Pancreas (tissue), 10 donors: ENCODE measurements at places on chromosomes 1 and 21. TPM values are rescaled to one million over a fixed set of nuclear protein-coding genes. Genes with fewer than 3 reads are reported as not detected.

DNA sequence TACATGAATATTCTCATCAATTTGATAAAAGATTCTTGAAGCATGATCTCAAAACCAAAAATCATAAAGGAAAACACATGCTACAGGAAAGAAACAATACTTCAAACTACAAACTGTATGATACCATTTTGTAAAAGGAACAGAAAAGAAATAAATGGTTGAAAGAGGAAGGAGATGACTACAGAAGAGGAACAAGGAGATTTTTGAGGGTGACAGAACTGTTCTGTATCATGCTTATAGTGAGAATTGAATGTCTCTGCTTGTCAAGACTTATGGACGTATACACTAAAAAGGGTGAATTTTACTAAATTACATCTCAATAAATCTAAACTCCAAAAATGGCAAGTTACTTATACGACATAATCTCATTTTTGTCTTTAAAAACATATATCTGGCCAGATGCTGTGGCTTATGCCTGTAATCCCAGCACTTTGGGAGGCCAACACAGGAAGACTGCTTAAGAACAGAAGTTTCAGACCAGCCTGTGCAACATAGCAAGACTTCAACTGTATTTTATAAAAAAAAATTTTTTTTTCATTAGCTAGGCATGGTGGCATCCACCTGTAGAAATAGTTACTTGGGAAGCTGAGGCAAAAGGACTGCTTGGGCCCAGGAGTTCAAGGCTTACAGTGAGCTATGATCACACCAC, 125.4 kb downstream of the EIF4G3 start:
- no peak overlapping the region for H3K27ac ChIP-seq
- no peaks in the 10 kb centered on the region for H3K36me3 ChIP-seq
- no peaks in the 10 kb centered on the region for H3K4me1 ChIP-seq
- no peak overlapping the region for H3K4me3 ChIP-seq
- no peaks in the 10 kb centered on the region for H3K27me3 ChIP-seq

GRCh38 chr1:227298512-227299240, 19.6 kb downstream of the CDC42BPA start:
- H3K36me3 ChIP-seq = no peaks in the 10 kb centered on the region
- no peak overlapping the region for H3K4me3 ChIP-seq
- H3K27ac ChIP-seq = no peak overlapping the region
- no peaks in the 10 kb centered on the region for H3K27me3 ChIP-seq
- no peak for DNase-seq
- peaks cover 17% of the 10 kb centered on the region for H3K4me1 ChIP-seq

DNA sequence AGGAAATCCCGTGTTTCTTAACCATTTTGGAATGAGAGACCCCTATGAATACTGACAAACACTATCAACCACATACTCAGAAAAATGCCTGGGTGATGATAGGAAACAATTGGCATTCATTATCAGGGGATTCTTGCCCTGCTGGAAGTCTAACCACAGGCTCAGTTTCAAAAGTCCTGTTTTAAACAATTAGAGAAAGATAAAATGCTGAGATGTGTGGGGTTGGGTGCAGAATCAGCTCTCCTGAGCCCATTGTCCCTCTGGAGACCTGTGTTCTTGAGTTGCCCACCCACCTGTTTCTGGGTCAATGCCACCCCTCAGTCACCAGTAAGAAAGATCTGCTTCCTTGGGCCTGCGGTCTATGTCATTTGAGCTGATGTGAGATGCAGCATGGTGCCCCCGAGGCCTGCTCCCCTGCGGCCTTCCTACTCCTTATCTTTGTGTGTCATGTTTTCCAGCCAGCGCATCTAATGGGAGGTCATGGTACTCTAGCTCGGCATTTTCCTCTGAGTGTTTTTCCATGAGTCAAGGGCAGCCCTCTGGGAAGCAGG, 130.3 kb upstream of the PLXNA2 start:
- no peak overlapping the region for H3K4me3 ChIP-seq
- no peaks in the 10 kb centered on the region for H3K4me1 ChIP-seq
- no peaks in the 10 kb centered on the region for H3K27me3 ChIP-seq
- H3K36me3 ChIP-seq = no peaks in the 10 kb centered on the region
- DNase-seq = no peak
- H3K27ac ChIP-seq = no peak overlapping the region

GRCh38 chr1:211490821-211491415, 1.0 kb downstream of the RD3 start:
- no peak overlapping the region for H3K4me3 ChIP-seq
- no peaks in the 10 kb centered on the region for H3K36me3 ChIP-seq
- no peak overlapping the region for H3K27ac ChIP-seq

DNA sequence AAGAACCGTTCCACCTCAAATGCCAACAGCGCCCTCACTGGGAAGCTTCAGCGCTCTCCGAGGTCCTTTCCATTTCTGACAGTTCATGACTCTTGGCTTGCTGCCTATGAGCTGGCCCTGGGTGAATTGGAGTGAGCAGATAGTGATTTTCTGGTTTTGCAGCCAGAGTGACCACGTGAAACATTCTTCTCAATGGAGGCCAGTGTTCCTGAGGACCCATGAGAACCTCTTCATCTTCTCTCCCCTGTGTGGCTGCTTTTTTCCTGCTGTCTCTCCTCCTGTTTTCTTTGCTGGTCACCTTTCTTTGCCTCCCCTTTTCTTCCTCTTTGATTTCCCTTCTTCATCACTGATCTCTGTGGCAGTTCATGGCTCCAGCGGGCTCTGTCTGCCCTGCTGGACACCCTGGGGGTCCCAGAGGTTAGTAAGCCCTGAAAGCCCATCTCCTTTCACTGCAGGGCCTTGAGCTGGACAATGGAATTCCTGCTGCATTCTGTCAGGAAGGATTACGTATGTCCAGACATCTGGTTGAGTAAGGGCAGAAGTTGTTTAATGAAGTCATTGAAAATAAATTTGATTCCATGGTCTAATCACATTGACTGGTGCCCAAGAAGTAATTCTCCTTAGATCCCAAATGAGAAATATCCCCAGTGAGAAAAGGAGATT, 29.9 kb downstream of the VASH2 start:
- H3K27ac ChIP-seq = no peak overlapping the region
- H3K4me1 ChIP-seq = peaks cover 3% of the 10 kb centered on the region
- H3K27me3 ChIP-seq = no peaks in the 10 kb centered on the region
- no peak for DNase-seq

- no peaks in the 10 kb centered on the region for H3K36me3 ChIP-seq
- H3K27ac ChIP-seq = no peak overlapping the region
- no peaks in the 10 kb centered on the region for H3K27me3 ChIP-seq
- DNase-seq = no peak
- no peak overlapping the region for H3K4me3 ChIP-seq
- H3K4me1 ChIP-seq = no peaks in the 10 kb centered on the region
These were observed 195.5 kb downstream of the ADSS2 start for GRCh38 chr1:244256086-244256676.

DNA sequence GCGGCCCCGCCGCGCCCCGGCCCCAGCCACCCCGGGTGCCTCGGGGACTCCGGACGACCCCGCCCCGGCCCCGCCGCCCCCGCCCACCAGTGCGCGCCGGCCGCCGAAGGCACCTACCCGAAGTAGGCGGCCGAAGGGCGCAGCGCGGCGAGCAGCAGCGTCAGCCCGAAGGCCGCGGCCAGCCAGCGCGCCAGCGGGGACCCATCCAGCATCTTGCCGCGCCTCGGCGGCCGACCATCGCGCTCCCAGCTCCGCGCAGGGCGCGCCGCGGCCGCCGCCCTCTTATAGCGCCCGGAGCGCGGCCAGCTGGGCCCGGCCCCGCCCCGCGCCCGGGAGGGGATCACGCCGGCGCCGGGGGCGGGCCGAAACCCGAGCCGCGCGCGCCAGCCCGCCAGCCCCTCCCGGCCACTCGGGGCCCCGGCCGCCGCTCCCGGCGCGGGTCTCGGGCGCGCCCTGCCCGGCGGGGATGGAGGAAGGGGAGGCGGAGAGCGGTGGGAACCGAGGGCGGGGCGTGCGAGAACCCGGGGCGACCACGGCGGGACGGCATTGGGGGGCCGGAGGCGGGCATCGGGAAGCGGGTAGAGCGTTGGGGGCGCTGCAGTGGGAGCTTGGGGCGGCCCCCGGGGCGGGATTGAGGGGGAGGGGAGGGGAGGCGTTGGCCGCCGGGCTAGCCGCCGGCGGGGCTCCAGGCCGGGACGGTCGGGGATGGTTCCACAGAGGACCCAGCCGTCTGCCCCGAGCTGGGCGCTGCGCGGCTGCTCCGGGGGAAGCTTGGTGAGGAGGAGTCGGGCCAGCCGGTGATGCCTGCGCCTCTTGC, at the start of gene WNT9A:
WNT9A (minus strand) TSS at position 257 of the 817 bp plus-strand sequence; CDS start at position 212, 45 bp downstream.
- peak; percentile 68 for DNase-seq
- no peaks in the 10 kb centered on the region for H3K36me3 ChIP-seq
- H3K4me1 ChIP-seq = peaks cover 13% of the 10 kb centered on the region
- peak within 1 kb of the TSS; percentile 40 for H3K4me3 ChIP-seq

DNA sequence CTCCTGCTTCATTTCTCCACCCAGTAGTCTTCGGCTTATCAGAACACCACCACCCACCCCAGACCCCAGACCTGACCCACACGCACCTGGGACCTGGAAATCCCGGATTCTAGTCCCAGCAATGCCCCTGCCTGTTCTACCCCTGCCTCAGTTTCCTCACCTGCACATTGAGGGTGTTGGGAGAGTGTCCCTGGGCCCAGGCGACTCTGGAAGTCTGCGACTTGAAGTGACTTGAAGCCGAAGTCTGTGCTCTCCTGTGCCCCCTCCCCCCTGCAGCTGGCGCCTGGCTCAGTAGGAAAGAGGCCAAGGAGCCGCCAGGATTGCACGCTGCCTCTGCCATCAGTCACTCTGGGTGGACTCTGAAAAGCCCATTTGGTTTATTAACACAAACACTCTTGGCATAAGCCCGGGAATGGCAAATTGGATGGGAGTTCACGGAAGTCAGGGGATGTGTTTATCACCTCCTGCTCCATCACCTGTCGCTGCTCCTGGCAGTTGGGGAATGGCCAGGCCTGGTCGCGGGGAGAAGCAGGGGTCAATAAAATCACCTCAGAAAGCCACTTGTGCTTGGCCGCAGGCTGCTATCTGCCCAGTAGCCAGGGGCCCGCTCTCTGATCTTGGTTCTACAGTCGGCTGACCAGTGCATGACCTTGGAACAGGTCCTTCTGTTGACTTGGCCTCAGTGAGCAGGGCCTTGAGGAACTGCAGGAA, 132.7 kb downstream of the ACTL8 start:
- no peak overlapping the region for H3K4me3 ChIP-seq
- DNase-seq = peak; percentile 31
- no peaks in the 10 kb centered on the region for H3K36me3 ChIP-seq
- no peaks in the 10 kb centered on the region for H3K27me3 ChIP-seq
- peaks cover 13% of the 10 kb centered on the region for H3K4me1 ChIP-seq

- H3K27me3 ChIP-seq = no peaks in the 10 kb centered on the region
- H3K4me1 ChIP-seq = no peaks in the 10 kb centered on the region
- no peak overlapping the region for H3K27ac ChIP-seq
- no peaks in the 10 kb centered on the region for H3K36me3 ChIP-seq
- DNase-seq = peak; percentile 78
- H3K4me3 ChIP-seq = no peak overlapping the region
These were observed 29.0 kb upstream of the SLAMF1 start for GRCh38 chr1:160675641-160676410.

DNA sequence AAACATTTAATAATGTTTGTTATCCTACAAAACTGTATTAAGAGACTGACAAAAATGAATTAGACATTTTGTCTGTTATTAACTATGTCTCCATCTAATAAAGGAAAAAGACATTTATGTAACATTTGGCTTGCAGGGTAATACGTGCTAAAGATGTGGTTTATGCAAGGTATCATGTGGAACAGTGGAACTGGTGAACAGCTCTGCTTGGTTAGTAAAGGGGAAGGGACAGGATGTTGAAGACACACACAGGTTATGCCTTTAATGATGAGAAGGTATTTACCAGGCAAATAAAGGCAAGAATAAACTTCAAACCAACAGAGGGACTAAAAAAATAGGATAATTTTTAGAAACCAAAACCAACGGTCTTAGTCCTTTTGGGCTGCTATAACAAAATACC, 93.1 kb downstream of the UCHL5 start:
- H3K27me3 ChIP-seq = no peaks in the 10 kb centered on the region
- H3K36me3 ChIP-seq = no peaks in the 10 kb centered on the region
- H3K4me1 ChIP-seq = peaks cover 3% of the 10 kb centered on the region
- no peak overlapping the region for H3K27ac ChIP-seq

GRCh38 chr1:96918406-96918805, 196.8 kb downstream of the PTBP2 start:
- H3K4me1 ChIP-seq = no peaks in the 10 kb centered on the region
- H3K36me3 ChIP-seq = no peaks in the 10 kb centered on the region
- no peak overlapping the region for H3K27ac ChIP-seq
- no peak overlapping the region for H3K4me3 ChIP-seq

GRCh38 chr1:207711285-207711684, 40.6 kb upstream of the CD46 start:
- DNase-seq = no peak
- H3K36me3 ChIP-seq = no peaks in the 10 kb centered on the region
- no peaks in the 10 kb centered on the region for H3K4me1 ChIP-seq
- H3K27me3 ChIP-seq = no peaks in the 10 kb centered on the region
- H3K4me3 ChIP-seq = no peak overlapping the region

GRCh38 chr1:119743776-119744597, 24.7 kb downstream of the HMGCS2 start:
- no peaks in the 10 kb centered on the region for H3K4me1 ChIP-seq
- DNase-seq = peak; percentile 74
- no peak overlapping the region for H3K4me3 ChIP-seq
- H3K27me3 ChIP-seq = no peaks in the 10 kb centered on the region
- peaks cover 16% of the 10 kb centered on the region for H3K36me3 ChIP-seq

DNA sequence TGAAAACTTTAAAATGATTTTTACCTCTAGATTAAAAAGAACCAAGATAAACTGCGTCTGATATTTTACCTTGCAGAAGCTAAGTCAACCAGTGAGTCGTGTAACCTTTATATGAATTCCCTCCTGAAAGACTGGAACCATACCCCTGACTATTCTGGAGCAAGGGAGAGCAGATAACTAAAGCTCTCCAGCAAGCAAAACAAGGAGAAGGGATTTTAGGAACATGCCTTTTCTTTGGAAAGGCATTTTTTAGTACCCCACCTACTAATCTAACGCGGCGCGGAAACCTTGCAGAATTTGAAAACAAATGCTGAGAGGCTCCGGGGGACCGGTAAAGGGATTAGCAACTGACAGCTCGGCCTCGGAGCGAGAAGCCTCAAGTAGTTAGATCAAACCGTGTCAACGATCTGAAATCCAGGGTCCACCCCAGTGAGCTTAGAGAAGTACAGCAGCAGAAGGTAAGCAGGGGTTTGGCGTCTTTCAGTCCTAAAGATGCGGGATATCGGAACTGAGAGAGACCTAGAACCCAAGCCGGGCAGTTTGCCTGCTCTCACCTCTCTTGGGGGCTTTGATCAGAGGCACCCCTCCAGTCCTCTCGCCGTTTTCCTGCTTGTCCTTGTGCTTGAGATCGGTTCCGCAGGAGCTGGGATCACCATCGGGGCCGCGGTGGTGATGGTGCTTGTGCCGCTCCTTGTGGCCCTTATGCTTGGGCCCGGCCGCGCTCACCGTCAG, 954 bp downstream of the RSBN1 start:
- no peak for DNase-seq
- no peaks in the 10 kb centered on the region for H3K36me3 ChIP-seq
- H3K27ac ChIP-seq = peak overlapping the region; percentile 96
- H3K4me3 ChIP-seq = peak overlapping the region; percentile 90

TAL1 gene
- total RNA-seq = 1.2 TPM

CLDN8 gene
- not detected for total RNA-seq

CCDC24 gene
- 5.0 TPM for total RNA-seq

KRTAP21-3 gene
- total RNA-seq = not detected

FCRL1 gene
- not detected for total RNA-seq

GSTM5 gene
- 3.6 TPM for total RNA-seq

LRRC38 gene
- total RNA-seq = not detected

SUMO3 gene
- total RNA-seq = 25.2 TPM

EPHA8 gene
- total RNA-seq = 0.69 TPM

ARL8A gene
- total RNA-seq = 19.6 TPM

PLA2G4A gene
- 1.5 TPM for total RNA-seq
